Mesendoderm (in vitro differentiated cells): ENCODE measurements at places on chromosomes 1 and 21.

- peak; percentile 51 for DNase-seq
These were observed 6.8 kb upstream of the PPP1R15B start for GRCh38 chr1:204418174-204419063.

DNA sequence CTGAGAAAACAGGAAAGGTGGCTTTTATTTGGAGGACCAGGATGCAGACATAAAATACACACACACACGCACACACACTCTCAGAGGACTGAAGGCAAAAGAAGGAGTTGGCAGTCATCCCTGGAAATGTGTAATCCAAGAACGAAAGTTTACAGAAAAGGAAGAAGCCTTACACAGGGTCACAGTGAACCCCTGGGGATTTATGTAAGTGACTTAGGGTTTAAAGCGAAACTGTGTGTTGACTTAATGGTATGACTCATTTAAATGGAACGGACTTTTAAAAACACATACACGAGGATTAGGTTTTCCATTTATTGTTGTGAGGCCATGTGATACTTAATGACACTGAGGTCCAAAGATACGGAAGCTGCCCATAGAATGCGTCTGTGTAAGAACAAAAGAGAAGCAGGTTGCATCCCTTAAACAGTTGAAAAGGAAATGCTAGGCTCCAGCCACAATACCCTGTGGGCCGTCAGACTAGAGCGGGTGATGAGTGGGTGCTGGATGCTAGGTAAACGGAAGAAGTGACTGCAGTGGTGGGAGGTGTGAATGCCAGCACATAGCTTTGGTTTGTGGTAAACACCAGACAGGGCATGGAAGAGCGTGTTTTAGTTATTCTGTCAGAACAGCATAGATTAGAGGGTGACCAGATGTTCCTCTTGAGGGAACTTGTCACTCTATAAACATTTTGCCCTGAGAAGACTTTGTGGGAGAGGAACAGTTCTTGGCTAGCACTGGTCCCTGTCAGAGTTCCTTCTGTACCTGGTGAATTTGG, 21.6 kb upstream of the BCL10 start:
- DNase-seq, result peak; percentile 15

- DNase-seq, result peak; percentile 74
These were observed 30.0 kb downstream of the ARHGEF10L start for GRCh38 chr1:17569200-17570139.

GRCh38 chr1:229209386-229209785, 61.5 kb upstream of the RAB4A start:
- DNase-seq, result no peak

DNA sequence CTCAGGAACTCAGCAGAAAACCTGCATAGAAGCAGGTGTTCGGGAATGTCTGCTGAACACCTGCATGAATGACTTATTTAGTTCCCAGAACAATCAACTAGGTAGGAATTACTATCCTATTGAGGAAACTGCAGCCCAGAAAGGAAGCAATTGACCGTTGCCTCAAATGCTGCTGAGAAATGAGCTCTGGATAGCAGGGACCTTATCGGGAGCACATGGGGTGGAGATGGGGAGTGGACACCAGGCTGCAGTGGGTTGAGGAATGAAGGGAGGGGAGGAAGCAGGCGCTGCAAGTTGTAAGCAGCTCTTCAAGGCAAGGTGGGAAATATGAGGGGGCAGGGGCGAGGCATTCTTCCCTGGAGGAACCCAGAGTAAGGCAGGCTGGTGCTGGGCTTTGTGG, 10.8 kb upstream of the CDCP2 start:
- no peak for DNase-seq
